ENCODE measurements at places on chromosomes 4 and X. TPM values are rescaled to one million over a fixed set of nuclear protein-coding genes. Genes with fewer than 3 reads are reported as not detected.

GRCh38 chrX:18542905-18543304 lies 117.5 kb downstream of the CDKL5 start:
- no peak for DNase-seq

- DNase-seq: peak; percentile 57
Measured at GRCh38 chrX:39814391-39814790, 283.4 kb downstream of the BCOR start.

DNA sequence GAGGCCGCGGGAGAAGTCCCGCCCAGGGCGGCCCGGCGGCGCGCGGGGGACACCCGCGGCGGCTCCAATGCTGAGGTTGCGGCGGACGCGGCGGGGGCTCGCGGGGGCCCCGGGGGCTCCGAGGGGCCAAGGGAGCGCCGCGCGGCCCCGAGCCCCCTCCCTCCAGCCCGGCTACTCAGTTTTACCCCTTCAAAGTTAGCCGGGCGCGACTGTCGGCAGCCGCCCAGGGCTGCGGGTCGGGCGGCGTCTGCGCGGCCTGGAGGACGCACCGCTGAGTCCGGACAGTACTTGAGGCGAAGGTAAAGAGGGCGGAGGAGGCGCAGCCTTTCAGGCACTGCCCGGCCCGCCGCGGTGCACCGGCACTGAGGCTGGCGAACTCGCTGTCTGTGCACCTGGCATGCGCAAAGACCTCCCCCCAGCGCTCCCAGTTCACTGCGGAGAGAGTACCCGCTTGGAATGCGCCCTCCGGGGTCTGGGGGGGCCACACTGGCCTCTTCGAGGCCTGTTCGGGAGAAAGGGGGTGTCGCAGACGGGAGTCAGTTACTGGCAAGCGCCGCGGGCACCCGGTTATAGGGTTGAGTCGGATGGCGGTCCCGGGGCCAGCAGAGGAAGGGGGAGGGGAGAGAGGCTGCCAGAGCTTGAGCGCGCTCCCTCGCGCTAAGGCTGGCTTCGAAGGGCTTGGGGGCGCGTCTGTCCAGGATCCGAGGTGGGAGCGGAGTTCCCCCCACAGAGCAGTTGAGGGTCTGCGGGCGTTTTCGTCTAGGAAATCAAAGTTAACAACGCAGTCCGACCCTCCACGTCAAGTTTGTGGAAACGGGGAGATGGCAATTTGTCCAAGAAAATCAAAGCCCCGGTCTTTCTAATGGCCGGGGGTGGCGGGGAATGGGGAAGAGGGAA lies 1.1 kb downstream of the PCDH19 start:
- no peak for DNase-seq

DNA sequence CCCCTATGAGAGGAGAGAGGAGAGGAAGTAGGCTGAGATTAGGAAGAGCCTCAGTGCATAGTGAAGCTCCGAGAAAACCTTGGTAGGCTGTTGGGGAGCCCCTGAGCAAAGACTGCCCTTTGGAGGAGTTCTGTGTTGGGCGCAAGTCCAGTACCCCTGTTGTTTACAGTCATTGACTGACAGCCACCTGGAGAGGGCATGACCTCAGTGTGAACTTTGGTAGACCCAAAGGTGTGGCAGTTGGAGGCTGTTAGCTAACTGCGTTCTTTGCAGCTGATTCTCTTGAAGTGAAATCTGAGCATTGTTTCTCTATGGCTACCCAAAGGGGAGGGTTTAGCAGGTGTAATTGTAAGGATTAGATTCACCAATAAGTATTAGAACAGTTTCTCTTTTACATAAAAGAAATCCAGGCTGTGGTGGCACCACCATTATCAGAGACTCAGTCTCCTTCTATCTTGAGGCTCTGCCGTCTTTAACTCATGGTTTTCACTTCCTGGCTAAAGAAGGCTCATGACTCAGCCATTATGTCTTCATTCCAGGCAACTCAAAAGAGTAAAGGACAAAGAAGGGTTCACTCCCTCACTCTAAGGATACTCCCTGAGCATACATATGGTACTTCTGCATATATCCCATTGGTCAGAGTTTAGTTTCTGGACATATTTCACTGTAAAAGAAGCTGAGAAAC lies 33.4 kb downstream of the ANXA3 start:
- no peak for DNase-seq

DNA sequence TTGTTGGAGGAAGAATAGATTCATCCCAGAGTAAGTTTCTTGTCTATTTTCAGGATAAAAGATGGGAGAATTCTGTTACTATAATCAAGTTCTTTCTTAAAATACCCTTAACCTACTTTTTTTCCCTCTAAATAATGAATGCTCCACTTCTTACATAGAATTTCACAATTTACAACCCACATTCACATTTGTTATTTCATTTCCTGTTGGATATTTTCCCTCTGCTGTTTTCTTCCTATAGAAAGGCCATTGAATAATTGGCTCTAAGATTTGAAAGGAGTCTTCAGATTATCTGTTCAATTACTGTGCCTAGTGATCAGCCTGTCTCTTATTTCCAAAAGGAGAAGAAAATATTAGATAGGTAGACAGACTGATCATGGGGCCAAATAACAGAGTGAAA lies 79.7 kb downstream of the CPE start:
- no peak for DNase-seq

GRCh38 chrX:24025741-24026403 lies 1.1 kb downstream of the KLHL15 start:
- DNase-seq: peak; percentile 27

DNA sequence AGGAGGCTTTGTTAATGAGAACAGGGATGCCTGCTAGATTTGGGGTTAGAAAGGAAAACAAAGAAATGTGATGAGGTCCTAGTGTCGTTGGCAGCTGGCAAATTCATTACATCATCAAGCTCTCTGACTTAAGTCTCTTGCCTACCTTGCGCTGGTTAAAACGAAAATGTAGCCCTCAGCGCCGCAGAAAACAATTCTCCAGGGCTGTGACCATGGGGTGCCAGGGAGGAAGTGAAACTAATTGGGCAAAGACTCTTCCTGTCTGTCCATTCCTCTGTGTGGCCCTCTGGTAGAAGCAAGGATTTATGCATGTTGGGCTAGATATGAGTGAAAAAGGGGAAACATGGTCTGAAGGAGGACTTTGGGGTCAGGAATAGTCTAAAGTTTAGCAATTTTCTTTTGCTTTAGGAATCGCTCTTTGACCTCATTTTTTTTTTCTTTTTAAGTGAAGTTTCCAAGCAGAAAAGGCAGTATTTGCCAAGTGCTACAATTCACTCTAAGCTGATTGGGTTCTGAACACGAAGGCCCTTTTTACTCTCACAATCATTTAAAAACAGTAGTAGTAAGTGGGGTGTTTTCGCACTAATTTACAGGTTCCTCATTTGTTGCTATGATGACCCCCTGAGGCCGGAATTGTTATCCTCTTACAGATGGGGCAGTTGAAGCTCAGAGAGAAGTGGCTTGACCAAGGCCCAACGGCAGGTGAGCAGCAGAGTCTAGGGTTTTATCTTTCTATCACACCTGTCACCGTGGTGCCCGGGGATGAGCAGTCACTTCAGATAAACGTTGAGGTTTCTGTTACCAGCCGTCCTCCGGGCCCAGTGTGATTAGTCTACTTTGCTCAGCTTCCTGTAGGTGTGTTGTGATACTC lies 27.3 kb upstream of the CHRNA9 start:
- DNase-seq: peak; percentile 85

GRCh38 chr4:3193531-3194203 lies 55.3 kb upstream of the MSANTD1 start:
- DNase-seq: no peak

- no peak for DNase-seq
Measured at GRCh38 chr4:136012220-136012619, 1520.1 kb downstream of the PCDH18 start.

GRCh38 chrX:115367951-115368350 lies 78.4 kb downstream of the LUZP4 start:
- DNase-seq: no peak

DNA sequence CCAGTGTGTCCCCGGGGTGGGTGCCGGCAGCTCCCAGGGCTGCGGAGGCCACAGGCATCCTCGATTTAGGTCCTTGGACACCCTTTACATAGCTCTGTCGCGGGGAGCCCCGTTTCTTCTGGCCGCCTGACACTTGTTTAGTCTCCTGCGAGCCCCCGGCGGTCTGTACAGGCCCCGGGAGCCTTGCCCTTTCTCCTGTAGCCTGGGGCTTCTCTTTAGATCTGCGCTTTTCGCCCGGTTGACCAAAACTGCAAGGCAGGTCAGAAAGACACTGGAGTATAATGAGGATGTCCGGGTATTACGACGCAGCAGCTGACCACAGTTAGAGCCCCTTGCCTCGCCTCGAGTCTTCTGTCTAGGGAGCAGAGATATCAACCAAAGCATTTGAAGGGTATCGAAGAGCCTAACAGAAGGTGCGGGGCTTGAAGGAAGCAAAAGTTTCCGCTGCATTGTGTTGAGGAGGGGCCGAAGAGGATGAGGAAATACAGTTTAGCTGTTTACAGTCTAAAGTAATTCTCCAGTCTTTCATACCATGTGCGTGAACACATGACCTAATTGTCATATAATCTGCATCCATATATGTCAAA lies 479 bp downstream of the BRCC3 start:
- no peak for DNase-seq

DNA sequence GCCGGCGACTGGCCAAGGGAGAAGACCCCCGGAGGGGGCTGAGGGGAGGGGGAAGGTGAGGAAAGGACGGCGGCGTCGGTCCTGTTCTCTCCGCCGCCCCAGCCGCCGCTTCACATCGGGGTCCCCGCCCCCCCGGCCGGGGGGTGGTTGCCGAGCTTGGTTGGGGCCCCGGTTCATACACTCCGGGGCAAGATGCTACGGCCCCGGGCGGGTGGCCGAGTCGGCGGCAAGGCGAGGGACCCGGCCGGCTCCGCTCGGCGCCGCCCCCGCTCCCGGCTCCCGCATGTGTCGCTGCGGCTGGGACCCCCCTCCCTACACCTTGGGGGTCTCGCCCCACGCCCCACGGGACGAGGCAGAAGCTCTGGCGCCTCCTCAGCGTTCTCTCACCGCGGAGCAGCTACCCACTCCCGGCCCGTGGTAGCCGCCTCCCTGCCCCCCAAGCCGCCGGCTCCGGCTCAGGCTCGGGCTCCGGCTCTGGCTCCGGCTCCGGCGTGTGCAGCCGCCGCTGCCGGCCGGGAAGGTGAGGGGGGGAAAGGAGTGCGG lies 461 bp downstream of the FBXW7 start:
- peak; percentile 48 for DNase-seq

DNA sequence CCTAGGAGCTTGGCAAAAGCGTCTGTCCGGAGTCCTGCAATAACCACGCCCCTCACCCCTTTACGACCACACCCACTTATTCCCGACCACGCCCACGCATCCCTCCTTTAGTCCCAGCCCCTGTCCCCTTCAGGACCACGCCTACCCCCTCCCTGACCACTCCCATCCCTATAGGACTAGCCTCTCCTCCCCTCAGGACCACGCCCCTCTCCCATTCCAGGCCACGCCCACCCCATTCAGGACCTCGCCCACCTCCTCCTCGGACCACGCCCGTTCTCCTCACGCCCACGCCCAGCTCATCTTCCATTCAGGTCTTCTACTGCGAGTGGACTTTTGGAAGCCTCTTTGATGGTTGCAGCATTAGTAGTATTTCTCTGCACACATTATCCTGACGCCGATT lies 131.2 kb upstream of the STX18 start:
- DNase-seq: peak; percentile 5

- no peak for DNase-seq
Measured at GRCh38 chrX:128518508-128518907, 466.3 kb upstream of the ACTRT1 start.

GRCh38 chr4:41838590-41838989 lies 90.1 kb upstream of the PHOX2B start:
- DNase-seq: no peak

- no peak for DNase-seq
Measured at GRCh38 chr4:94508806-94509205, 57.1 kb downstream of the PDLIM5 start.

- peak; percentile 6 for DNase-seq
Measured at GRCh38 chr4:3073158-3074077, 920 bp downstream of the HTT-AS start.

DNA sequence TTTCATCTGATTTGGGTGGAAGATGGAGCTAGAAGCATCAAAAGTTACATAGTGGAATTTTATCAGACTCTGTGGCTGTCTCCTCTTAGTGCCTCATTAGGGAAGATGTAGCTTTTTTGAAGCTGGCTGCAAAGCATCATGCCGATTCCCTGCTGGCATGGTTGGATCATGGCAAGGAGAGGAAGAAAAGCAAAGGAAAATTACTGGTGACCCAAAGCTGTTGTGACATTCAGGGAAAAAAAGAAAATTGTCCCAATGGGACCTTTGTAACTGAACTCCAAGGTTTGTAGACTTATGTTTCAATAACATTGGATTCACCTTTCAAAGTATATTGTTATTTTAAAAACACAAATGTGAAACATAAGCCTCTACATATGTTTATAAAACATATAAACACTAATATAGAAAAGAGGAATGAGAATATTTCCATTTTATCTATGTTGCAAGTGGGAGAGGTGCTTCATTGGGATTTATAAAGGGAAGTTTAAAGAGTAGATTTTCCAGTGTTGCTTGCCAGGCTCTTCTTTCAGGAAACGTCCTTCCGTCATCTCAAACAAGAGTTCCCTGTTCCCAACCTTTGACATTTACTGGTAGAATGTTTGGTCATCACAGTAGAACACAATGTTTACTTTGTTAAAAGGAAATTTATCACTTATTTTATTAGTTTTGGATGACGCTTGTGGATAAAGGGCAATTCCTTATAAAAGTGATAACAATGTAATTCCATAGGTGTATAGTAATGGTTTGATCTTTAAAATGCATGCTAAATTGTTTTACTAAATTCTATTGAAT lies 190.1 kb upstream of the GPRIN3 start:
- DNase-seq: no peak

GRCh38 chr4:40628888-40629287 lies 776 bp downstream of the RBM47 start:
- DNase-seq: no peak

DNA sequence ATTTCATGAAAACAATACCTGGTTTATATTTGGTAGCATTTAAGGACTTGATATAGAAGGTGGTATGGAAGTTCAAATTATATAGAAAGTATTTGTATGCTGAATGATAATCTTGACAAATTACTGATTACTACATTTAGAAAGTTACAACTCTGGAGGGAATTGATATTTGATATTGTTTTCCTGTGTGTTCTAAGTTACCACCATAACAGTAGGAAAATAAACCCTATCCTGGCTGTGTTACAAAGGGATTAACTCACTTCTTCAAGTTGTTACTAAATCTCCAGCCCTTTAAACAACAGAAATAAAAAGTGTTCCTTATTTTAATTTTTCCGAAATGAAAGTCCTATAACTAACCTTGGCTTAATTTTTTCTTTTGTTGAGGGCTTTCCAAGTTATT lies 36.6 kb downstream of the FHL1 start:
- DNase-seq: no peak

- DNase-seq: no peak
Measured at GRCh38 chr4:26424153-26424552, 66.1 kb downstream of the CCKAR start.

- no peak for DNase-seq
Measured at GRCh38 chr4:83516042-83516772, 19.7 kb upstream of the GPAT3 start.

- DNase-seq: no peak
Measured at GRCh38 chrX:46694549-46694948, 64.4 kb downstream of the SLC9A7 start.

GRCh38 chrX:11386001-11386523 lies 92.8 kb downstream of the AMELX start:
- no peak for DNase-seq

The BMX gene
- not detected for total RNA-seq

The PITX2 gene
- not detected for total RNA-seq

The ZNF185 gene
- 1.6 TPM for total RNA-seq

The CAPN6 gene
- not detected for total RNA-seq

The BRS3 gene
- not detected for total RNA-seq

The WNK3 gene
- 0.45 TPM for total RNA-seq

The FAT1 gene
- total RNA-seq: not detected

The RFC1 gene
- 108 TPM for total RNA-seq

The CDX4 gene
- not detected for total RNA-seq

The TMEM156 gene
- 11.7 TPM for total RNA-seq

The PHOX2B gene
- not detected for total RNA-seq

The TMEM35A gene
- total RNA-seq: not detected

All from activated CD8-positive, alpha-beta T cell treated with anti-CD3 and anti-CD28 coated beads for 36 hours (primary cell).